ENCODE measurements at places on chromosomes 1 and 21. TPM values are rescaled to one million over a fixed set of nuclear protein-coding genes. Genes with fewer than 3 reads are reported as not detected.

The SLC39A1 gene
- total RNA-seq, result 86.8 TPM

DNA sequence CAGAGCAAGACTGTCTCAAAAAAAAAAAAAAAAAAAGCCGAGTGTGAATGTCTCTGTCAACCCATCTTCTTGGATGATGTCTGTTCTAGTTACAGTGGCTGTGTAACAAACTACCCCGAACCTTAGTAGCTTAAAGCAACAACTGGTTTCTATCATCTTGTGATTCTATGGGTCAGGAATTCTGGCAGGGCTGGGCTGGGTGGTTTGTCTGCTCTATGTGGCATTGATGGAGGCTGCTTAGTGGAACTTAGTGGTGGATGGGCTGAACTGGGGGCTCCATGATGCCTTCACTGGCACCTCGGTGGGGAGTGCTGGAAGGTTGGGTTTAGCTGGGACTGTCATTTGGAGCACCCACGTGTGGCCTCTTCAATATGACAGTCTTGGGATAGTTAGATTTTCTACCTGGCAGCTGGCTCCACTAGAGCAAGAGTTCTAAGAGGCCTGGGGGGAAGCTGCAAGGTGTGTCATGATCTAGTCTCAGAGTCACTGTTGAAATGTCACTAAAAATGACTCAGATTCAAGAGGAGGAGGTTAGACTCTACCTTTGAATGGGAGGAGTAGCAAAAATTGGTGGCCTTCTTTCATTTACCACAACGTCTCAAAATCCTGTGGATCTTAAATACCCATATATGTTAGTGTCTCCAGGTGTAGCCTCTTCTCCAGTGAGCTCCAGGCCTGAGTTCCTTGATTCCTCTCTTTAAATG lies 18.6 kb downstream of the ACOT11 start:
- no peak for DNase-seq

DNA sequence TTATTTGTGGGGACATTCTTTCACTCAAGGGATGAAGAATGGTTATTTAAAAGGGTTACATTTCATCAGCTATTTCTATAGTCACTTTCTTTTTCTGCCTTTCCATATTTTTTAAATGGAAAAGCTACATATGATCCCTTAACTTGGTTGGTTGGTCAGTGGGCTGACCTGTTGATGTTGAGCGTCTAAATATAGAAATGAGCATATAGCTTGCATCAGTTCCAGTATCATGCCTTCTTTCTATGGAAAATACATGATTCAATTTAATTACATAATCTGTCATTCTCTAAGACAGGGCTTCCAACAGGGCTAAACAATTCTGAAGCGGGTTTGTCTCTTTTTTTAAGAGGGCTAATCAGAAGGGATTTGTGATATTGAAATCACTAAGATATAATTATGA lies 40.6 kb downstream of the TYW3 start:
- no peak for DNase-seq

DNA sequence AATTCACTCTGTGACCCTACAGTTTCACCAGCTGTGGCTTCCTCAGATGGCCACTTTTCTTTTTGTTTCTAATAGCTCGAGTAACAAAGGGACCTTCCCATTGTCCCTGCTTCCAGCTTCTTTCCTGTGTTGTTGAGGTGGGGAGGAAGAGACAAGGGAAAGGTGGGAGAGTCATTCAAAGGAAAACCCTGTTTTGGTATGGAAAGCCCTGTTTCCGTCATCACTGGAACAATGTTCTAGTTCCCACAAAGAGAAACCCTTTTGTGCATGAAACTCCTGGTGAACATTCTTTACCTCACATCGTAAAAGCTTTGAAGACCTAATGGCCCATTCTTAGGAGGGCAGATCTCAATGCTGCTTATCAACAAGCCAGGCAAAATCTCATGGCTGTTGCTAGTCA lies 62.2 kb downstream of the ABCA4 start:
- DNase-seq, result peak; percentile 91

- DNase-seq, result peak; percentile 9
Observed at GRCh38 chr1:204578867-204579664, 62.9 kb downstream of the MDM4 start.

DNA sequence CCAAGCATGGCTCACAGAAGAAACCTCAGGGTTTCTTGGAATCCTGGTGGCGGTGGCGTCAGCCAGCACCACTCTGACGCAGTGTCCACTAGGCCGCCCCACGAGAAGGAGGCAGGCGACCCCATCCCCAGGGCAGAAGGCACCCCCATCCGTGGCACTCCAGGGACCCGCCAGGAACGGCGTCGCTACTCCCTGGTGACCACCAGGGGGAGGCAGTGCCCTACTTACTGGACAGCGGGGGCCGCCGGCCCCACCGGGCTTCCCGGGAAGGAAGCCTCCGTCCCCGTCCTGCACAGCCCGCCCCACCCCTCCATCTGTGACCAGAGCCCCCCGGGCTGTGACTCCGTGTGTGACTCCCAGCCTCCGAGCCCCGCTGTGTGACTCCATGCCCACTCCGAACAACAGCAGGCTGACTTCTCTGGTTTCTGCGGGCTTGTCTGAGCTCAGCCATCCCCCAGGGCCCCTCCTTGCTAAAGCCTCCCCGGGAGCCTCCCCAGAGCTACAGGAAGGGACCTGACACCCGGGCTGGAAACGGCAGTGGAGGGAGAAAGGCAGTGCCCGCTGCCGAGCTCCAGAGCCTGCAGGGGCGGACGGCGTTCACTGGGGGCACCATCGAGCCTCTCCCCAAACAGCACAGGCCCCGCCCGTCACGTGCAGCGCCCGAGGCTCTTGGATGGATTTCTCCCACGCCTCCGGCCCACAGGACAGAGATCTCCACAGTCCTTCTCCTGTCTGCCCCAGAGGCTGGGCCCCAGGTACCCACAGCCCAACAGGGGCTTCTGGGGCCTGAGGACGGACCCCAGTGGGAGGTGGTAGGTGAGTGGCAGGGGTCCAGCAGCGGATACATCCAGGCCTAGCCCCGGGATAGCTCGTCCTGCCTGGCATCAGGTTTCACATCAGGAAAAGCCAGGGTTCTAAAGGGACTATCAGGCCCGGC lies 21.1 kb downstream of the KIF17 start:
- peak; percentile 60 for DNase-seq

The NBPF10 gene
- 0.51 TPM for total RNA-seq

The MARK1 gene
- total RNA-seq, result 1.4 TPM
